ENCODE measurements at places on chromosomes 12 and 14.
A peak's percentile ranks its signal among the peaks of the same experiment; 100 is the strongest.

DNA sequence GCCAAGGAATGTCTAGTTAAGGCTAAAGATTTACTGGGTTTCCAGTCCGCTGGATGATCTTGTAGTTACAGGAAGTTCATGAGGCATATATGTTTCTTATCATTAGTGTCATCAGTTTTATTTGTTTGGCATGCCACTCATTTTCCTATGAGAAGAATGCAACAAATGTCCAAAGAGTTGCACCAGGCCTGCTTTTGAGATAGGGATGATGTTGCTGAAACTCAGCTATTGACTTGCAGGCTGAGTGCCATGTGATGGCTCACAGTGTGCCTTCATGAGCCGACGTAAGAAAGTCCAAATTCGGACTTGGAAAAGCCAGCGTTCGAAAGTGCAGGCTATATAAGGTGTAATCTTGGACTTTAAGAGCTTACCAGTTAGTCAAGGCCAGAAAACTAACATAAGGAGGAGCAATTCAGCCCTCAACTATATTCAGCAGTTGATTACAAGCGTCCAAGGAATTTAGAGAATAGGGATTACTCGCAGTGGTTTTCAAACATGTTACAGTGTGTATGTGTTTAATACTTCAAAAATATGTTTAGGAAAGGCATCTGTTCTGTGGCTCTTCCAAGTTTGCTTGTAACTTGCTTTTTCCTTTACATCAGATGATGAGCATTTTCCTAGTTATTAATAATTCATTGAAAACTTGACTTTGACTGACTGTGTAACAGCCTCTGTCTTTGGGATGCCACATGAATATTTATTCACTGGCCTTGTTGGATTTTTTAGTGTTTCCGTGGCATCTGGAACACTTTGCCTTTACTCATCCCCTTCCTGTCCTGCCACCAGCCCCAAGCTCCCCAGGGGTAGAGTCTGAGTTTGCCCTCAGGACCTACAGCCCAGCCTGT, 101.3 kb downstream of the LGMN start:
- no peak for DNase-seq

DNA sequence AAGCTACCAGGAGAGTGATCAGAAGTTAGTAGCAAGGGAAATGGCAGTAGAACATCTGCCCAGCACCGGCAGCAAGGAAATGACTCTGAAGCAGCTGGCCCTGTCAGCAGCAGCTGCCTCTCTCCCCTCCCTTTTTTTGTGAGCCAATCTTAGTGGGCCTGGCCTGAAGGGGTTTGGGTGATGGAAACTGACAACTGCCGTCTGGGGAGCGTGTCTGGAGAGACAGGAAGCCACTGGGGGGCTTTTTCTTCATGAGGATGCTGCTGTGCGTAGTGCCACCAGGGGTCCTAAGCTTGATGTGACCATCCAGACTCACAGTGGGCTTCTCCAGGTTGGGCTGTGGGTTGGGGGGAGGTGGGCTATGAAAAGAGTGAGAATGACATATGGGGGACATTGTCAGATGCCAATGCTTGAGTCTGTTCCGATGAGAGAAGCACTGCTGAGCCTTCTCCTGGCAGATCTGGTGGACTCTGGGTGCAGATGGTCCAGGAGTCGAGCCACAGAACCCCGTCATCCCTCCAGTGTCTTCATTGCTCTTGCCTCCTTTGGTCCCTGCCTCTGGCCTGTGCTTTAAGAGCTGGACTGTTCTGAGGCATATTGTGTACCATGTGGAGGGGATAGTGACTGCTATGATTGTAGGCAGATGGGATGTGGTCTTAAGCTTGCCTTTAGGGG, 87.6 kb upstream of the HIF1A start:
- peak; percentile 20 for DNase-seq

GRCh38 chr12:1881301-1881700, 37.2 kb downstream of the CACNA2D4 start:
- DNase-seq = no peak

GRCh38 chr14:93044556-93044955, 71.2 kb downstream of the ITPK1 start:
- DNase-seq = no peak

Measured in stimulated activated naive CD8-positive, alpha-beta T cell treated with anti-CD3 and anti-CD28 coated beads, Interleukin-15, Interleukin-2, amounts not matched to agents 100 U/mL and 50 U/mL, for 24 hours (primary cell).